Activated naive CD8-positive, alpha-beta T cell treated with anti-CD3 and anti-CD28 coated beads for 36 hours (primary cell): ENCODE measurements at places on chromosomes 7 and 10.

DNA sequence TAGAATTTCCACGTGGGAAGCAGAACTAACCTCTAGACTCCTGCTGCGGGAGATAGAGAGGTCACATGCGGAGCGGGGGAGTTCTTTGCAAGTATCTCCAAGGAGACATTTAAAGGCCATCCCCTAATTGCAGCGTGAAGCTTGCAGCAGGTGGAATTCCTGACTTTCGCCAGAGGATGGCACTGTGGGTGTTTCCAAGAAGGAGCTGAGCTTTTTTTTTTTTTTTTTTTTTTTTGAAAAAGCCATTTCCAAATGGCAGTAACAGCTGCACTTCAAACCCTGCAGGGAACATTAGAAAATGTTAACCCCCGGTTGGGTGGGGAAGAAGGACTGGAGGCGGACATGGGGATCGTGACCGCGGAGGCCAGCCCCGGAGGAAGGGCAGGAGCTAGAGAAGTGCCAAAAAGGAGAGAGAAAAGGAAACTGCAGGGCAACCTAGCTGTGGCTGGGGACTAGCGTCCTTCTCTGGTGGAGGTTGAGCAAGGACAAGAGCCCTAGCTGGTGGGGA, 487.7 kb downstream of the TYW1 start:
- DNase-seq = peak; percentile 8

GRCh38 chr7:78323118-78323517, 524.5 kb downstream of the PHTF2 start:
- no peak for DNase-seq

DNA sequence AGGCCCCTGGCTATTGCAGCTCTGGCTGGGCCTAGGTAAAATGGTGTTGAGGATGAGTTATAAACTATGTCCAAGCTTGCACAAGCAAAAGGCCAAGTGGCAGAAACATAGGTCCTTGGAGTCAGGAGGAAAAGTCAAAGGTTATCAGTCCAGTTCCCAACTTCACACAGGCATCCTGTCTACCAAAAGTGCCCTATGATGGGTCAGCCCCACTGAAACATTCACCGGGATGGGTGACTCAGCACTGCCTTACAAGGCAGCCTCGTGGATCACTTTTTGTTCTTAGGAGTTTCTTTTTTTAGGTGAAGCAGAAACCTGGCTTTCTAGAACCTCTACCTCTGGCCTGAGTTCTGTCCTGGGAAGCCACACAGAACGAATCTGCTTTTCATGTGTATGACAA, 158.8 kb upstream of the LYZL2 start:
- no peak for DNase-seq

DNA sequence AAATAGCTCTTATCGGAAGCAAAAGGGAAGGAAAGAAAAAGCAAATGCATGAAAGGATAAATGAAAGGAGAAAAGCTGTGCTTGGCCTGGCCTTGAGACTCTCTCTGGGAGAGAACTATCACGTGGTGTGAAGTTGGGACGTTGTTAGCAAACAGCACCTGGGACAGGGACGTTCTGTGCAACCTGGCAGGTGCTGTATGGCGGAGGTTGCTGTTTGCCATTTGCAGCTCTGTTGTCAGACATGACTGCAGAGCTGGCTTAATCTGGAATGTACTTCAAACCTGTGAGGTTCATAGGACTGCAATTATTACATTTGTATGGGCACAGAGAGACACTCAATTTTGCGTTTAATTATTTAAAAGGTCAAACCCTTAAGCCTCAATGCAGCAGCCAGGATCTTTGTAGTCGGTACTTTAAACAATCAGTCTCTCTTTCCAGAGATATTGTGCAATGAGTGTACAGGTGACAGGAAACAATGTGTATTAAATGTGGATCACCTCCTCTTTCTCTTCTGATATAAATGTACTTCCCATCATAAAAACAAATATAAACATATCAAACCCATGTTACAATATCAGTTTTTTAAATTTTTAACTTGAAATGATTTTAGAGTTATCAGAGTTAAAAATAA, 800.5 kb upstream of the KCND2 start:
- no peak for DNase-seq

GRCh38 chr10:61866700-61867368, 34.7 kb upstream of the ARID5B start:
- no peak for DNase-seq

DNA sequence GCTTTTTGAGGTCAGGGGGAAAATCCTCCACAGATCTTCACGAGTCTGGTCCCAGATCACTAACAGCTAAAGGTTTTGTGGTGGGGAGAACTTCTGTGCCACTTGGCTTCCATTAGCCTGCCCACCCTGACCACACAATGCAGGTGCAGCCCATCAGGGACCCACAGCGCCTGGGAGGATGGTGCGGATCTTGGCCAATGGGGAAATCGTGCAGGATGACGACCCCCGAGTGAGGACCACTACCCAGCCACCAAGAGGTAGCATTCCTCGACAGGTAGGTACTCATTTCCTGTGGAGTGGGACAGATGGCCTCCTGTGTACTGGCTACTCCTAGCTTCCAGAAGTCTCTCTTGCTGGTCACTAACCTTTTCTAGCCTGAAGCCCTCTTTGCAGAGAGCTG, 1.5 kb downstream of the FAM241B start:
- no peak for DNase-seq

DNA sequence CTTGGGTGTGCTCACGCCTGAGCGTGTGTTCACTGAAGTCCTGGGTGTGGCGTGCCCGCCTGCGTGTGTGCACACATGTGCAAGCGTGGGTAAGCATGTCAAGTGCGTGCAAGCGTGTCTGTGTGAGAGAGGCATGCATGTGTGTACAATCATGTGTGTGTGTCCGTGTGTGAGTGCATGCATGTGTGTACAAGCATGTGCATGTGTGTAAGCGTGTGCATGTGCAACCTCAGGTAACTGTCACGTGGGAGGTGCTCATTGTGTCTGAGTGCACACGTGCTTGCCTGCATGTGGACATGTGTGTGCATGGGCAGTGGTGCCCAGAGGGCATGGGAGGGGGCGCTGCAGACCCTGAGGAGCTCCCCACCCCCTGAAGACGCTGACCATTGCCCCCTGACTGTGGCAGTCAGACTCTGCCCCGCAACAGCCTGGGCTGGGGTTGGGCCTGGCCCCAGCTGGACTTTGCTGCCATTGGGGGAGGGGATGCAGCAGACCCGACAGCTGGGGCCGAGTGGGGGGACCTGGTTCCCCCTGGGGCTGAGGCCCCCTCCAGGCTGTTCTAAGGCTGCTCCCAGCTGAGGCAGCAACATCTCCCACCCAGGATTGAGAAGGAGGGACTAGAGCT, 88.1 kb downstream of the UNCX start:
- DNase-seq = no peak

DNA sequence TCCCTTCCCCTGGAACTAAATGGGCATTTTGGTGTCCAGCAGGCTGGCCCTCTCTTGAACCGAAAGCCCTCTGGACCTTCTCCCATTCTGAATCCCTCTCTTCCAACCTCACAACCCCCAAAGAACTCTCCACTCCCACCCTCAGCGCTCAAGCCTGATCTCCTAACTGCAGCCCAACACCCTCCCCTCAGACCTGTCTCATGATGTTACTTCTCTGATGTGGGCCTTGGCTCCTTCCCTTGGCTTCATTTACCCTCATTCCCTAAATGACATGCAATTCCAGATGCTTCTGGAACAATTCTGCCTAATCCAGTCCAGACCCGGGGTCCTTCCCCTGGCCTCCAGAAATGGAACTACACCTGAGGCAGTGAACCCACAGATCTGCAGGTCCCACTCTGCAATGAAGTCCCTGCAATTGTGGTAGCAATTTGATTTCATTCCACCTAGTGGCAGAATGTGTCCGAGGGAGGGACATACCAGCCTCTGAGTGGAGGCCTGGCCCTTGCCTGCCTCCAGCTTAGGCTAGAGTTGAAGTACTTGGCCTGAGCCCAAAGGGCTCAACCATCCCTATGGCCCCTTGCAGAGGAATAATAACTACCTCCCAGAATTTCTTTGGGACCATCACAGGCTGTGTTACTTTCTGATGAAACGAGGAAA, 4.1 kb upstream of the CEP41 start:
- no peak for DNase-seq

- DNase-seq = no peak
These were observed 1121.3 kb upstream of the AUTS2 start for GRCh38 chr7:68476966-68477365.

- DNase-seq = no peak
These were observed 29.6 kb downstream of the MAD1L1 start for GRCh38 chr7:2202901-2203765.

DNA sequence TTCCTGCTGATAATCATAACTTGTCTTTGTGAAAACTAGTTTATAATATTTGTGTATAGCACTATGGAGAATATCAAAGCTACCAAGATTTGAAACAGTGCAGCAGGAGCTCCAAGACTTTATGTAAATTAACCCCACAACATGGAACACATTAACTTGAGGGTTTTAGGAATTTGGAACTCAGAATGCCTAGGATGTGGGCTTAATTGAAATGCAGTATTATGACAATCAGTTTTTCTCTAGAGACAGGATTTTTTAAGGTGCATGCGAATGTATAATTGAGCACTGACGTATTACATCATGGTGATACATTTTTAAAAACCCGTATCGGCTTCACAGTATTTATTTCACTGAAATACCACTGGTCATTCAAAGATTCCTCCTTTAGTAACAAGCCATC, 313.1 kb upstream of the DGKB start:
- no peak for DNase-seq

GRCh38 chr10:86308056-86308455, 58.5 kb downstream of the GRID1 start:
- no peak for DNase-seq

DNA sequence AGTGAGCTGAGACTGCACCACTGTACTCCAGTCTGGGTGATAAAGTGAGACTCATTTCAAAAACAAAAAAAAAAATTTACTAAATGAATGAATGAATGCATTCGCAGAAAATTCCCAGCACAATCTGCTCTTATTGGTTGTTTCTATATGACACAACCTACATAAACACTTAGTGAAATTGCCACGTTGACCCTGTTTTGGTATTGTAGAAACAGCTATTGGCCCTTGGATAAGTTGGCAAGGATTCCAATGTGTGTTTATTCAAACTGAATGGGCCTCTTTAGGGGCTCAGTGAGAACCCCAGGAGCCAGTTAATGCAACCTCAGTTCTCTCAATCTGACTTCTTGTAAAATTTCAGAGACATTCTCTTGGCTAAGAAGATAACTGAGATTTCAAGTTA, 66.0 kb downstream of the HHEX start:
- DNase-seq = no peak

- no peak for DNase-seq
These were observed 14.7 kb downstream of the KCNMA1 start for GRCh38 chr10:77622889-77623291.

GRCh38 chr10:77111611-77112550, 525.7 kb downstream of the KCNMA1 start:
- DNase-seq = no peak

- DNase-seq = no peak
These were observed 52.0 kb upstream of the VWC2 start for GRCh38 chr7:49721441-49721840.

DNA sequence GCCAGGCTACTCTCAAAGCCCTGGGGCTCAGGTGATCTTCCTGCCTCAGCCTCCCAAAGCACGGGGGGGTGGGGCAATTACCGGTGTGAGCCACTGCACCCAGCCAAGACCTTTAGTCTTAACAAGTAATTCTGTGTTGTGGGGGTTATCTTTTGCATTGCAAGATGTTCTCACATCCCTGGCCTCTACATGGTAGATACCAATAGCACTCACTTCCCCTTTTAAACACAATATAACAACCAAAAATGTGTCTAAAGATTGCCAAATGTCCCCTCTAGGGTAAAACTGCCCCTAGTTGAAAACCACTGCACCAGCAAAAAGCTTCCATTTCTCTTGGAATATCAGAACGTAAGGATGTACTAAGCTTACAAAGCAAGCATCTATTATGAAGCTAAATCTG, 225.0 kb downstream of the CTNNA3 start:
- no peak for DNase-seq

GRCh38 chr10:112988839-112989406, 38.9 kb downstream of the TCF7L2 start:
- DNase-seq = no peak

DNA sequence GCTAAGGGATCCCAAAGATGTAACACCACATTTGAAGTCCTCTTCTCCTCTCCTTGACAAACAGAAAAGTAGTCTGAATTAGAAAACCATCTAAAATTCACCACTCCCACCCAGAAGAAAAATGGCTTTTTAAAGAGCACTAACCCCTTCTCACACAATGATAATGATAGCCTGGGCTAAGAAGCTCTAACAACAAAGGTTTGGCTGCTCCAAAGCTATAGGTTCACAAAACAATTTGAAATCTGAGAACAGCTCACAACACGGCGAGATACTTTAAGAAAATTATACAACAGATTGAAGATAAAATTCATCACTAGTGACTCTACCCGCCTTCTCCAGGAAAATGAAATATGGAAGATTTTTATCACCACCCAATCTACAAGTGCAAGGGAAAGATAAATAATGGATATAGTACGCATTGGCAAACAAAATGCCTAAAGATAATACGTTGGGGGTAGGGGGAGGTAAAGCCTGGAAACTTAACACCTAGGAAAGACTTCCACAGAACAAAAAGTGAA, 7.4 kb downstream of the ITGB1 start:
- no peak for DNase-seq

GRCh38 chr10:69867699-69868558, 66.2 kb downstream of the COL13A1 start:
- DNase-seq = no peak

DNA sequence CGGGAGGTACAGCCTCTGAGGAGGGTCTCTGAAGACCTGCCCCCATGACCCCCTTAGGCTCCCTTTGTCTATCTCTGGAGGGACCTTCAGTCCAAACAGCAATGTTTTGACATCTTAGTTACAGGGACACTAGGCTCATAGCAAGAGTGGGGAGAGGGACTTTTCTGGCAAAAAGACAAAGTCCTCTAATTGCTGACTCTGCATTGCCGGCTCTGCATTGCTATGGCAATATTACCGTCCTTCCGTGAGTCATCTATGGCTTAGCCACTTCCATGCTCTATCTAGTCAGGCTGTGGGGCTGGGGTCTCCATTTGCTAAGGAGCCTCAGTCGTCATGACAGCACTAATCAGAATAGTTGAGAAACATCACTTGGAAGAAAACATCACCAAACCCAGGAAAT, 952.6 kb downstream of the KCNMA1 start:
- no peak for DNase-seq

DNA sequence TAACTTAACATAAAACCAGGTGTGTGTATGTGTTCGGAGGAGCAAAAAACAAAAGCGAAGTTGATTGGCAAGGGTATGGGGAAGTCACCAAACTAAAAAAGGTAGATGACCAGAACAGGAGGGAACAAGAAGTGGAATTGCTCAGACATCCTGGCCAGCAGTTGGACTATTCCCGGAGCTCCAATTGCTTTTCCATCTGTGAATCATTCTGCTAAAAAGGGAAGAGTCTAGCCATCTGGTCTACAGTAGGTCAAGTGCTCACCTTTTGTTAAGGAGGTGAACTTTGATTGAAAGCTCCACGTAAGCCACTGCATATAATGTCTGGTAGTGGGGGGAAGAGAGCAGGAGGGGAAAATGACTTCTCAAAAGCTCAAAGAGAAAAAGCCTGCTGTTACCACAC, 50.0 kb upstream of the BET1 start:
- no peak for DNase-seq

GRCh38 chr7:132065989-132066603, 509.7 kb upstream of the PODXL start:
- no peak for DNase-seq

- no peak for DNase-seq
These were observed 22.8 kb downstream of the PWWP2B start for GRCh38 chr10:132419538-132420468.
